ENCODE measurements at places on chromosomes 3 and 15.

GRCh38 chr3:153038779-153039178, 123.2 kb upstream of the RAP2B start:
- DNase-seq, result no peak

- no peak for DNase-seq
Observed at GRCh38 chr3:38163841-38164642, 1.3 kb upstream of the OXSR1 start.

DNA sequence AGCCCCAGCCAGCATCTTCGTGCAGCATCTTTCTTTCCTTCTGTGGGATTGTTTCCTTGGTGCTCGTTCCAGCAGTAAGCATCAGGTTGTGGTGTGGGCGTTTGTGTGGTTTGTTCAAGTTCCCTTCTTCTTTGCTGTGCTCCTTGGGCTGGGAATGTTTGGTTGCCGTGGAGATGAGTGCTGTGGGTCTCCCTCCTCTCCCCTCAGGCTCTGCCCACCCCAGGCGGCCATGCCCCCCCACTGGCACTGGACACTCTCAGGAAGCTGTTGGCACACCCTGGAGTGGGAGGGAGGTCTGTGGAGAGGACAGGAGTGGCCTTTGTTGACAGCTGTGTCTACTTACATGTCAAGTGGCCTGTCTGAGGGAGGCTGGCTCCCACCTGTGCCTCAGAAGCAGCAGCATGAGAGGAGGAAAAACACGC, 46.5 kb upstream of the SACM1L start:
- DNase-seq, result no peak

DNA sequence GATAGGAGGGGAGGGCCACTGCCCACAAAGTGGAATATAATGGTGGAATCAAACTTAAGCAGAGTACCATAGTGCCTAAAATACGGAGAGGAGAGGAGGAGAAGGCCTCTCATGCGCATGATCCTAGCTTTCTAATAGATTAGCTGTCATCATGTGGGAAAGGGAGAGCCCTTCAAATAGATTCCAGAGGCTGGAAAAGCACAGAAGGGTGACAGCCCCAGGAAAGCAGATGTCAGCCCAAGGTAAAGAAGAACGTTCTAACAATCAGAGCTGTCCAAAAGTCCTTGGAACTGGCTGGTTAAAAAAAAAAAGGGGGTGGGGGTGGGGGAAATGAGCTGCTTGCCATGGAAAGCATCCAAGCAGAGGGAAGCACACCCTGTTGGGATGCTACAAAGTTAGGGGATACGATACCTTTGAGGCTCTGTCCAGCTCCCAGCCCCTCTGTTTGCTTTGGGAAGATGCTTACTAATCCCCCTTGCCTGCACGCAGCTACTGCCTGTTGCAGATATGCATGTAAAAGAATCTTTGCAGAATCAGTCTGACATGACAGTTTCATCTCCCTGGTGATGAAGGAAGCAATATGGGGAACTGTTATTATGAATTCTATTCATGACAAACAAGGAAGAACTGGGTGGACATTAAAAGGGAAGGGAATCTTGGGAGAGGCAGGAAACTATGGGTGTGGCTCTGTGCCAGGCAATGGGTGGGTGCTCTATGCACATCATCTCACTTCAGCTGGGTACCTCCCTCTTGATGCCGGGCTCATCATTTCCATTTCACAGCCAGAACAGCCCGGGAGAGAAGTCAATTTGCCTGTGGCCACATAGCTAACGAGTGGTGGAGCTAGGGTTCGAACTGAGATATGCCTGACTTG, 10.1 kb upstream of the LMCD1 start:
- no peak for DNase-seq

DNA sequence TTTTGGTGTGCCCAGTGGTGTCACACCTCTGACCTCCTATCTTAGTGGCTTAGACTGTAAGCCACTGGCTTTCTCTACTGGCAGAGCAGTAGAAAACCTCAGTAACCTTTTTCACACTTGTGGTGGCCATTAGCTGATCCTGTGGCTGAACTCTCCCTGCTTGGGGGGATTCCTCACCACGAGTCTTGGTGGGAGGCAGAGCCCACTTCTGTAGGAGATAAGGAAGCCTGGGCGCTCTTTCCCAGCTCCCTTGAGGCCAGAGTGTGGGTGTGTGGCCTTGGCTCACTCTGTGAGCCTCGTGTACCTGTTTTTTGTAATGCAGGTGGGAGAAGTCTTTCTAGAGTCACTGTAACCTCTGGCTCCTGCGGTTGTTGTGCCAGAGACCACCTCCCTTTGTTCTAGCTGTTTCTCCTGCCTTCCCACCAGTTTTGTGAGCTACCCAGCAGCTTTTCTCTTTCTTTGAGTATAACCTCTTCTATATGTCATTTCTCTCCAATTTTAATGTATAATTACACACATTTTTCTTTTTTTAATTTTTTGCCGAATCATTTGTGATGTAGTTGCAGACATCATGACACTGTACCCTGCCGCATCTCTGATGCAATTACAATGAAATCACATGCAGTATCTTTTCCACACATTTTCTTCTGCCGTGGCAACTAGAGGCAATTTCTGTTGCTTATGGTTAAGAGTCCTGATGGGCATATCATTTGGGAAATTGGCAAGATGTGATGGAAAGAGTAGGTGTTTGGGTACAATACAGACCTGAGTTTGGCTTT, 13.8 kb downstream of the XCR1 start:
- DNase-seq, result no peak

DNA sequence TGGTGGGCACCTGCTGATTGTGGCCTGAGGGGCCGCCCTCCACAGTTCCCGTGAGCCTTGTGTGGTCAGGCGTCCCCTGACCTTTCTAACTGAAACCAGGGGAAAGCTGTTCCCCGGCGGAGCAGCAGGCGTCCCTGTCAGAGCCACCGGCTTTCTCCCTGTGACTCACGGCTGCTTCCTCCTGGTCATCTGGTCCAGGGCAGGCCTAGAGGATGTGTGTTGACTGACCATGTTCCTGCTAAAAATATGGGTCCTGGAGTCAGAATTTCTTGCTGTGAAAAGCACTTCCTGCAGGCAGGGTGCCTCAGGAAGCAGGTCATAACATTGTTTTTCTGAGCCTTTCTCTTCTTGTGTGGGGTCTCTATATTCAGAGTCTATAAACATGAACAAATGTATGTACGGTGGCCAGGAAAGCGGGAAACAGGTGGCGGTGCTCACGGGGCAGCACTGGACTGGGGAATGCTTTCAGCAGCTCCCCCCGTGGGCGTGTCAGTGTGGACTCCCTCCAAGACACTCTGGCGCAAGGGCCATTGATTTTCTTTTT, 38.4 kb upstream of the CGNL1 start:
- DNase-seq, result no peak

GRCh38 chr15:82122746-82123400, 77.1 kb upstream of the MEX3B start:
- DNase-seq, result no peak
